ENCODE measurements at places on chromosomes 5 and 9. TPM values are rescaled to one million over a fixed set of nuclear protein-coding genes. Genes with fewer than 3 reads are reported as not detected.

ADAMTSL2 gene
- not detected for total RNA-seq

HMGCR gene
- 132 TPM for total RNA-seq

GDF9 gene
- total RNA-seq = not detected

MPDZ gene
- 21.3 TPM for total RNA-seq

HRCT1 gene
- total RNA-seq = 0.18 TPM

IL33 gene
- 29.1 TPM for total RNA-seq
